ENCODE measurements at places on chromosomes 6 and 20.

DNA sequence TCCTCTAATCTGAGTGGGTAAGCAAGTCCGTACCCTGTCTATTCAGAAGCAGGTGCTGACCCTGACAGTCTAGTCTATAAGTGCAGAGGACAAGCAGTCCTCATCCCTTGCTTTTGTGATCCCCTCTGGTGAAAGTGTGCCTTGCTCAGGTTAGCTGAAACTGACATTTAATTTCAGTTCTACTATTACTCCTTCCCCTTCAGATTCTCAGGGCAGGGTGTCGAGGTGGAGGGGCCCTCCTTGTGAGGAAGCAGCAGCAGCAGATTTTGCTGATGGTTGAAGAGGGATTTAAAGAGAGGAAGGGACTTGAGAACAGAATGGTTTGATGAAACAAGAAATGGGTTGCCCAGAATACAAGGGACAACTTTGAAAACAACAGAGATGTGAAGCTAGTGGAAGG is 309.3 kb downstream of the CLIC5 start:
- no peak for DNase-seq

DNA sequence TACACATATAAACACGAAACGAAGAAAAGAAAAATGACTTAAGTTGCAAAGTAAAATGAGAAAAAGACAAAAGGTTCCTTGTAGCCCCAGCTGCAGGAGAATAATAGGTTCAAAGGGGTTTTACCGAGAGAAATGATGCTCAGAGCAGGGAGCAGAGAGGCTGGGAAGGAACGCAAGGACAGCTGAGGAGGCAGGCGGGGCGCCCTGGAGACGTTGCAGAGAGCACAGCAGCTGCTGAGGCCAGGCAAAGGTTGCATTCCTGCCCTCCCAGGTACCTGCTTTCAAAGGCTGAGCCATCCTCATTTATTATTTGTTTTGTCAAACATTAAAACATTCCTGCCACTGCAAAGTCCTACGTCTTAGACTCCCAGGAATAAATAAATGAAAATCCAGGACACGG is 16.2 kb upstream of the VAPB start:
- no peak for DNase-seq

GRCh38 chr6:1297746-1298145 is 14.2 kb upstream of the FOXQ1 start:
- DNase-seq, result no peak

DNA sequence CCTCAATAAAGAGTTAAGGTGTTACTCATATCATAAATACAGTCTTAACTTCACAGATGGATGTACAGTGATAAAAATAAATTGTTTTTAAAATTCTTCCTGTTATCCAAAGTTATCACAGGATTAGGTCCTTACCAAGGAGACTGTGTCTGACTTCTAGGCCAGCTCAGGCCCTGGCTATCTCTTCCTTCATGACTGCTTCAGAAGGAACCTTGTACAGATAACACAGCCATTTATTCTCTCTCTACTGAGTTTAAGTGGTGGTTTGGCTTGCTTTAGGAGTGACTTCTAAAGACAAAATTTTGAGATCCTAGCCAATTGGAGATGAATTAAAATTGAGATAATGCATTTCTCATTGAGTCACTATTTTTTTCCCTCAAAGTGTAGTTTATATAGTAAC is 40.8 kb upstream of the RNF182 start:
- DNase-seq, result no peak

GRCh38 chr6:35392111-35392702 is 49.8 kb downstream of the PPARD start:
- no peak for DNase-seq

DNA sequence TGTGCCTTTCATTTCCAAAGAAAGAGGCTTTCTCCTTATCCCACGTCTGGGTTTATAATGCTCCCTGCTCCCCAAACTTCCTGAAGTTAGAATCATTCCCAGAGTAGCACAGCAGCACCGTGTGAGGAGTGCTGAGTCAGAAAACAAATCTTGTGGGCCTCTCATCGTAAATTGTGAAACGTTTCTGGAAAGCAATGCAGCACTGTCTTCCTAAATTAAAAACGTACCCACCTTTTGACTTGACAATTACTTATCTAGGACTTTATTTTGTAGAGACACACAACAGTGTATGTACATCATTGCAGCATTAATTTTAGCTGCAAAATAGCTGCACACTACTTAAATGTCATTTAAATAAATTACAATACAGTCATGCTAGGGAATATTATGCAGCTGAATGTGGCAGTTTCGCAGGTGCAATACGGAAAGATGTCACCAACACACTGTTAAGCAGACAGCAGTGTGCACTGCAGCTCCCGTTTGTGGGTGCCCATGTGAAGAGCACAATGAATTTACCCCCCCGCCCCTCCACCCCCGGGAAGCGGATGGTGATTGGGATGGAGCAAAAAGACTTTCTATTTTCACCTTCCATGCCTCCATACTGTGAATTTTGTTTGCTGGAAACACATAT is 30.8 kb downstream of the RRBP1 start:
- no peak for DNase-seq

- DNase-seq, result no peak
Measured at GRCh38 chr6:27294409-27294808, 17.7 kb downstream of the POM121L2 start.

DNA sequence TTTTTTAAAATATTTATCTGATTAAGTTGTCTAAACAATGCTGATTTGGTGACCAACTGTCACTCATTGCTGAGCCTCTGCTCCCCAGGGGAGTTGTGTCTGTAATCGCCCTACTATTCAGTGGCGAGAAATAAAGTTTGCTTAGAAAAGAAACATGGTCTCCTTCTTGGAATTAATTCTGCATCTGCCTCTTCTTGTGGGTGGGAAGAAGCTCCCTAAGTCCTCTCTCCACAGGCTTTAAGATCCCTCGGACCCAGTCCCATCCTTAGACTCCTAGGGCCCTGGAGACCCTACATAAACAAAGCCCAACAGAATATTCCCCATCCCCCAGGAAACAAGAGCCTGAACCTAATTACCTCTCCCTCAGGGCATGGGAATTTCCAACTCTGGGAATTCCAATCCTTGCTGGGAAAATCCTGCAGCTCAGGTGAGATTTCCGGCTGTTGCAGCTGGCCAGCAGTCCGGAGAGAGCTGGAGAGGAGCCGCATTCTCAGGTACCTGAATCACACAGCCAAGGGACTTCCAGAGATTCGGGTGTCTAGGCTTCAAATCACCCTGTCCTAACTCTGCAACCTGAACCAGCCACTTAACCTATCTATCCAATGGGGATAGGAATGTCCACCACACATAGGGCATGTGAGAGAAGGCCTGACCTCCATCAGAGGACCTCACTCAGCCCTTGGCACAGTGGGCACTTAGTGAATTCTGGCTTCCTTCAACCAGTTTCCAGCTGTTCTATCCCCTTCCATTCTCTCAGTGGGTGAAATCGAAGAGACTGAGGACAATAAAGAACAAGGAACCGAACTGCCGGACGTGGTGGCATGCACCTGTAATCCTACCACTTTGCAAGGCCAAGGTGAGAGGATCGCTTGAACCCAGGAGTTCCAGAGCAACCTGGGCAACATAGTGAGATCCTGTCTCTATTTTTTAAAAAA is 3.1 kb downstream of the TNF start:
- DNase-seq, result no peak

DNA sequence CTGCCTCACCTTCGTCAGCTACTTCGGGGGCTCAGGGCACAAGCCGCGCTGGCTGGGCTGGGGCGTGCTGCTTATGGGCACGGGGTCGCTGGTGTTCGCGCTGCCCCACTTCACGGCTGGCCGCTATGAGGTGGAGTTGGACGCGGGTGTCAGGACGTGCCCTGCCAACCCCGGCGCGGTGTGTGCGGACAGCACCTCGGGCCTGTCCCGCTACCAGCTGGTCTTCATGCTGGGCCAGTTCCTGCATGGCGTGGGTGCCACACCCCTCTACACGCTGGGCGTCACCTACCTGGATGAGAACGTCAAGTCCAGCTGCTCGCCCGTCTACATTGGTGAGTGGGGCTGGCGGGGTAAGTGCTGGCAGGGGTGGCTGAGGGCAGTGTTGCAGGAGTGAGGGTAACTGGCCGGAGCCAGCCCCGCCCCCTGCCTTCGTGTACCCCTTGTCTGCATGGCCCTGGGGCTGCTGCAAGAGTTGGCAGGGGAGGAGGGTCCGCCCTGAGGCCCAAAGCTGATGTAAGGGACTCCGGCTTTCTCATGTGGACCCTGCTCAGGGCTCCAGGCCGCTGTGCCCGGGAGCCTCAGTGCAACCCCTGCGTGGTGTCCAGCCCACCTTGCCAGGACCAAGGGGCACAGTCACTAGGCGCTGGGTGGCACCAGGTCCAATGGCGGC is 14.8 kb downstream of the SLCO4A1 start:
- DNase-seq, result no peak

DNA sequence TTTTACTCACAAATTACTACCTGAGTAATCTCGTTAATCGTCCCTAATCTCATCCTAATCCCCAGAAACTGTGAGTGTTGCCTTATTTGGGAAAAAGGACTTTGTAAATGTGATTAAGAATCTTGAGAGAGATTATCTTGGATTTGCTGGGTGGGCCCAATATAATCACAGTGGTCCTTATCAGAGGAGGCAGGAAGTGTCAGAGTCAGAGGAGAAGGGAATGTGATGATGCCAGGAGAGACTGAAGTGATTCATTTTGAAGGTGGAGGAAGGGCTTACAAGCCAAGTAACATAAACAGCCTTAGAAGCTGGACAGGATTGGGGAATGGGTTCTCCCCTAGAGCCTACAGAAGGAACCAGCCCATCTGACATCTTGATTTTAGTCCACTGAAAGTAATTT is 16.7 kb downstream of the RPP21 start:
- no peak for DNase-seq

- DNase-seq, result no peak
Measured at GRCh38 chr20:50304923-50305635, 114.4 kb downstream of the CEBPB start.

GRCh38 chr20:56653211-56653610 is 24.1 kb downstream of the TFAP2C start:
- DNase-seq, result no peak

GRCh38 chr20:57301026-57301425 is 28.6 kb upstream of the SPO11 start:
- DNase-seq, result no peak

DNA sequence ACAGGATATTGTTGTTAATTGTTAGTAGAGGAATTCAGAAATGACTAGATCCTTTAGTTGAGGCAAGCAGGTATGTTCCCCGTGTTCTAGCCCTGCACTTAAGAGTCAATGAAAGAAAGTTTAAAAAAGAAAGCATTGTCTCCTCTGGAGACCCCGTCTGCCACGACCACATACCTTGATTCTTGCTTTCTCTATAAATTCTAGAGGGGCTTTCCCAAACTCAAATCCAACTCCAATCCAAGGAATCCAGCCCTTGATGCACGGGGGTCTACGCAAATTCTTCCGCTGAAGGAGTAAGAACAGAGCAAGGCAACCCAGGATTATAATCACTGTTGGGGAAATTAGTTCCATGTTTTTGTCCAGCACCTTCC is 401 bp downstream of the CYP39A1 start:
- no peak for DNase-seq

DNA sequence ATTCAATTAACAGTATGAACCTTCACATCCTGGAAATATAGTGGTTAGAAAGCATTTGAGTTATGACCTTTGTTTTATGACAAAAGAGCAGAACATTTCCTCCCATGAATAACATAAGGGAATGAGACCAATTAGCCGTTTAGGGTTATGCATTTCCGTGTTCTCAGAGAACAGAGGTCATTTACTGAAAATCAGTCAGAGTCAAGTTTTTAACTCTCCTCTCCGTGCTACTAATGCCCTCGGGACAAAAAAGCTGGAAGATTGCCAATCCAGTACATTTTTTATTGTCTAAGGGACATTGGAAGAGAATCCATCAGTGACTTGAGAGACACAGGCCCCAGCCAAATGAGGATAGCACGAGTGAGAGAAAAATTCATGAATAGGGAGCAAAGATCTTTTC is 632.7 kb downstream of the RFPL4B start:
- no peak for DNase-seq

DNA sequence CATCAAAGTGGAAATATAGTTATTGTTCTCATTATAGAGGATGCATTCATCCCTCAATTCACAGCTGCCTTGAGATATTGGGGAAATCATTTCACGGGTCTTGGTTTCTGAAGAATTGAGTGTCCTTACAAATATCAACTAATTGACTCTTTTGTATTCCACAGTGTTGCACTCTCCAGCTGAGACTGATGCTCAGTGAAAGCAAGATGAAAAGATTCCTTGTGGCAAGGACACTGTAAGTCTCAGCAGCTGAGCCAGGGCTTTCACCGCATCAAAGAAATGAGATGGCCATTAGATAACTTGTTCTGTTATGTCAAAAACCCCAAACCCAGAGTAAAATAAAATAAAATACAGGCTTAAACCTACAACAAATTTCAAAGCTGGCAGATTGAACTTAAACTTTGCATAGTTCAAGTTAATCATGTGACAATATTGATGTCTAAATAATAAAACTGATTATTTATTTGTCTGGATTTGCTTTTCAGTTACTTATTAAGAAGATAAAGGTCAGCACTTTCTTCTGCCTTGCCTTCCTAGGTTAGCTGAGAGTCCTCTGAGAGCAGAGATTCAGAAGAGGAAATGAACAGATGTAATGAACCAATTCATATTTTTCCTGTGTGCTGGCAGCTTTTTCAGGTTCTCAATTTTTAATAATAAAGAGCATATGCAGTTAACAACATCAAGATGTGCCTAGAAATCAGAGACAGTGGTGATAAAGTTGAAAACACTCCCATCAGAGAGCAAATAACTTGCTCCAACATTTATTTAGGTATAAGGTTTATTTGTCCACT is 82.4 kb upstream of the SMLR1 start:
- DNase-seq, result no peak

DNA sequence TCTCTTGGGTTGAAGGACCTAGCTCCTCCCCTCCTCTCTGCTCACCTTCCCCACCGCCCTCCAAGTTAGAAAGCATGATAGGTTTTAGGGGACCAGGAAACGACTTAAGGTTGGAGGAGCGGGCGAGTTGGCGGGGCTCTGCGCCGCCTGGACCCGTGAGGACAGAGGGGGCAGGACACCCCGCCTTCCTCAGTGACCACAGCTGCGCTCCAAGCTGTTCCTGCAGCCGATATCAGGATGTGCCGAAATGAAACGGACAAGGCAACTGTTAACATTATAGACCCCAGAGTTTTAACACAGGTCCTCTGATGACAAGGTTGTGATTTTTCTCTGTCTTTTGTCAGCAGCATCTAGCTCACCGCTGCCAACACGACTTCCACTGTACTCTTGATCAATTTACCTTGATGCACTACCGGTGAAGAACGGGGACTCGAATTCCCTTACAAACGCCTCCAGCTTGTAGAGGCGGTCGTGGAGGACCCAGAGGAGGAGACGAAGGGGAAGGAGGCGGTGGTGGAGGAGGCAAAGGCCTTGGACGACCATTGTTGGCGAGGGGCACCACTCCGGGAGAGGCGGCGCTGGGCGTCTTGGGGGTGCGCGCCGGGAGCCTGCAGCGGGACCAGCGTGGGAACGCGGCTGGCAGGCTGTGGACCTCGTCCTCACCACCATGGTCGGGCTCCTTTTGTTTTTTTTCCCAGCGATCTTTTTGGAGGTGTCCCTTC is at the start of gene GRM1:
Gene GRM1, plus strand, starts transcription at position 212 of the 722 bp plus-strand sequence. Its CDS starts 456 bp downstream, at position 668.
- DNase-seq, result no peak

GRCh38 chr6:126716032-126716431 is 376.1 kb downstream of the CENPW start:
- DNase-seq, result no peak

Measured in stimulated activated CD8-positive, alpha-beta memory T cell treated with anti-CD3 and anti-CD28 coated beads, Interleukin-15, amount 100 ng/mL, for 1 hour (primary cell).